Activated CD8-positive, alpha-beta memory T cell treated with anti-CD3 and anti-CD28 coated beads for 24 hours (primary cell): ENCODE measurements at places on chromosomes 3 and 15.
A peak's percentile ranks its signal among the peaks of the same experiment; 100 is the strongest.

GRCh38 chr3:119873646-119874045 is 91.7 kb downstream of the NR1I2 start:
- DNase-seq = no peak

- DNase-seq = no peak
Measured at GRCh38 chr15:39618063-39618823, 37.4 kb downstream of the THBS1 start.

DNA sequence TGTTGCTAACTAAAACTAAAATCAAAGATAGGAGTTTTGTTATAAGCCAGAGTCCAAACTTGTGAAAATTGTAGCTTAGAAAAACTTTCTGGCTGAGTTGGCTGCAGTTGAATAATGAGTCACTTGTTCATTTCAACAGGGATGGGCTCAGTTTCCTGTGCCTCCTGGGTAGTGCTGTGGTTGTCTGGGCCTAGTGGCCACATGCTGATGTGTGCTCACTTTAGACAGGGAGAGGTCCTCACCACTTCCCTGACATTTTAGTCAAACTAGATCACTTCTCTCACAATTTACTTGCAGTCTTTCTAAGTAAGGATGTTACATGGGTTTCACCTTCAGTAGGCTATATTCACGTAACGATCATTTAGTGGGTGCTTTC is 6.3 kb upstream of the UBE2Q2 start:
- no peak for DNase-seq

DNA sequence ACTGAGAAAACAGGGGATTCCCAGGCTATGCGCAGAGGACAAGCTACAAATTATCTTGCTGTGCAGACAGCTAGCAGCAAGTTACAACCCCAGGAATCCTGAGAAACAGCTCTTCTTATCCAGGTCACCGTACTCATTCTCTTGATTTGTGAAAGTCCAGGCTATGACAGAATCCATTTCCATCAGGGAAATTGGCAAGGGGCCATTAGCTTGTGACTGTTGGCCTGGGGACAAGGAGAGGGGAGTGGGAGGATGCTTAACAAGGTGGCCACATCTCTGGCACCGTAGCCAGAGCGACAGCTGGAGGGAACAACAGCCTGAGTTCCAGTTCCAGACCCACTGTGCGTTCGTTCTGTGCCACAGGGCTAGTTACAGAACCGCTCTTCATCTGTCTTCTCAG is 44.9 kb upstream of the PLXNA1 start:
- no peak for DNase-seq

DNA sequence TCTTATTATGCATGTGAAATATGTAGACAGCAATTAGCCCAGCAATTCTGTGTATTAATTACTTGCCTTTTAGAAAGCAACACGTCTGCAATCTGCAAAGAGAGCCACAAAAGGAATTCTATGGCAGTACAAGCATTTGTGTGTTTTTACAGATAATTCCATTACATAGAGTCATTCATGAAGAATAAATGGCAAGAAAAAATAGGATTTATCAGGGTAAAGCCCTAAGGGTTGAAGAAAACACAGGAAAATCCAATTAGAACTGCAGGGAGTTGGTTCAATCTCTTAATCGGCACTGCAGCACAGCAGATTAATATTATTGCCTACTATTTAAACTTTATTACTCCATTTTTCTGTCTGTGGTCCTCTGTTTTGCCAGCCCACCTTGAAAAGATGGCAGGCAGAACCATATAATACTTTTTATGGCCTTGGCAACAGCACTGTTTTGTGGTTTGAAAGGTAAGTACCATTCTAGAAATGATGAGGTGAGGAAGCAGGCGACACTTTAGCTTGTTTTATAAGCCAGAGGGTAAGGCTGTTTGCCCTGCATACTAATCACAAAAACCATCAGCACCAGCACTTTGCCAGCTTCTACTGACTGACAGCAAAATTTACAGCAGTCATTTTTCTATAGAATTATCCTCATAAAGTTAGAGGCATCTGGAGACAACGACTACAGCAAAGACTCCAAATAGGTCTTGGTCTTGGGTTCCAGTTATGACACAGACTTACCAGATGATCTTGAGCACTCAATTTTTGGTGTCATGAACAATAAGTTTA is 638.2 kb upstream of the NAALADL2 start:
- DNase-seq = no peak

- no peak for DNase-seq
Measured at GRCh38 chr3:157056035-157056434, 103.9 kb downstream of the CCNL1 start.

DNA sequence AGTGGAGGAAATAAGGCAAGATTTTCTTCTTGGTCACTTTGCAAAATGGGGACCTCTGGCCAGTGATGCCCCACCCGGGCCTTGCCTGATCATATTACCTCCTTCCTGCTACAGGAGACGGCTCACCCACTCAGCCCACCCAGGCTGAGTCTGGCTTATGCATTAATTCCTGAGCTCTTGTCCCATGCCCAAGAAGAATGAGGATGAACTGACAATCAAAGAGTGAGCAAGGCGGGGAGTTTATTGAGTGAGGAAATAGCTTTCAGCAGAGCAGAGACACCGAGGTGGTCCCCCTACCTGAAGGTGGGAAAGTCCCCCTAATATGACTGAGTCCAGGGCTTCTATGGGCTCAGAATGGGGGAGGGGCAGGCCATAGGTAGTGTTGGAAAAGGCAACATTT is 107.5 kb downstream of the EOMES start:
- no peak for DNase-seq

DNA sequence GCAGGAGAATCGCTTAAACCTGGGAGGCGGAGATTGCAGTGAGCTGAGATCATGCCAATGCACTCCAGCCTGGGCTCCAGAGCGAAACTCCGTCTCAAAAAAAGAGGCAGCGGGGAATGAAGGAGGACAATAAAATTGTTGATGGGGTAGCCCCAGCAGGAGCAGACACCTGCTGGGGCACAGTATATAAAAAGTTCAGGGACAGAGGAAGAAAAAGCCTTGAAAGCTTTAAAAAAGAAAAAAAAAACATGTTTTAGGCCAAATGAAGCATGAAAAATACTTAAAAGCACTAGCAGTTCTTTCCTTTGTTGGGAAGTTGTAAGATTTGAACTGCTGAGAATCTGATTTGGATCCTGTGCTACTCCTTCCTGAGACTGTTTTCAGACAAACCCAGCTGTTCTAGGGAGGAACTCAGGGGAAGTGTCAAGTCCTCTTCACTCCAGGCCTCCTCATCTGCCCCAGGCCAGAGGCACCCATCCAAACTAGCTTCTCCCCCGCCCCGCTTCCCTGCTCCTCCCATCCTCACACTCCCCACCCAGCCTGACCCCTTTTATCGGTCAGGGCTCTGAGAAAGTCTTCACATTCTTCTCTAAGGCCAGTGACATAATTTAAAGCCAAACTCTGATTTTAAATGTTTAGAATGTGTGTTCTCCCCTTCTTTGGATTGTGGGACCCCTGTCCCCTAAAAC is 4.9 kb downstream of the IL17RD start:
- DNase-seq = no peak

DNA sequence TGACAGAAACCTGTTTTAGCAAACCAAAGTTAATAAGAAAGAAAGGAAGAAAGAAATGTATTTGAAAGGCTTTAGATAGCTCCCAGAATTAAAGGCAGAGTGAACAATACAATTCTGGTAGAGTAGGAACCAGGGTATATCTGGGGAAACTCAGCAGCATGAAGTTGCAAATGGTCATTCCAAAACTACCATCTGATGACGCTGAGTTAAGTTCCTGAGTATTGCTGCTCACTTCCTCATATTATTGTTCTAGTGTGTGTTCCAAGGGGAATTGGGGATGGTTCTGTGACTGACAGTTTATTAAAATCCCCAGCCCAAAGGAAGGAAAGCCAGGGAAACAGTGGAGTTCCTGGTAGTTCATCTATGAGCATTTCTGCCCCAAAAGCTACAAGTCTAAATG is 88.3 kb upstream of the FRMD4B start:
- DNase-seq = no peak

DNA sequence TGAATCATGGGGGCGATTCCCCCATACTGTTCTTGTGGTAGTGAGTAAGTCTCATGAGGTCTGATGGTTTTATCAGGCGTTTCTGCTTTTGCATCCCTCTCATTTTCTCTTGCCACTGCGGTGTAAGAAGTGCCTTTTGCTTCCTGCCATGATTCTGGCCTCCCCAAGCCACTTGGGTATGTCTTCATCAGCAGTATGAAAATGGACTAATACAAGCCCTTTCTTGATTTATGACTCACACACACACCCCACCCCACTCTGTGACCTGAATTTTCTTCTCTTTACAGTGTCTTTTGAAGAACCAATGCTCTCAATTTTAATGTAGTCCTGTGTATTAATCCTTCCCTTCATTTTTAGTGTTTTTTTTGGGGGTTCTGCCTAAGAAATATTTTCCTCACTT is 244.8 kb downstream of the PLCL2 start:
- peak; percentile 15 for DNase-seq

GRCh38 chr3:10531031-10531430 is 25.6 kb upstream of the ATP2B2 start:
- DNase-seq = peak; percentile 11

DNA sequence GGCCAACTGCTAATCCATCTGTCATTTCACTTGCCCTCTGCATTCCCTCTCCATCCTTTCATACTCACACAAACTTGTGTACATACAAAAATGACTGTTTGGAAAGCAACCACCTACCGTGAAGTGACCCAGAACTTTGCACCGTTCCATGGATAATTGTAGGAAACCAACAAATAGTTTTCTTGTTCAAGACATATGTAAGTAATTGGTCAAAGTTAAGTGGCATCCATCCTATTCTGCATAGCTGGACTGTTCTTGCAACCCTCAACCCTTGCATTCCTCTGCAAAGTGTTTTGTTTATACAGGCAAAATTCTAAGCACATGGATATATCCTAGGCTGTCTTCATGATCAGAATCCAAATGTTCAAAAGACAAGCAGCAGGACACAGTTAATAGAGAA is 592.5 kb downstream of the MECOM start:
- no peak for DNase-seq

DNA sequence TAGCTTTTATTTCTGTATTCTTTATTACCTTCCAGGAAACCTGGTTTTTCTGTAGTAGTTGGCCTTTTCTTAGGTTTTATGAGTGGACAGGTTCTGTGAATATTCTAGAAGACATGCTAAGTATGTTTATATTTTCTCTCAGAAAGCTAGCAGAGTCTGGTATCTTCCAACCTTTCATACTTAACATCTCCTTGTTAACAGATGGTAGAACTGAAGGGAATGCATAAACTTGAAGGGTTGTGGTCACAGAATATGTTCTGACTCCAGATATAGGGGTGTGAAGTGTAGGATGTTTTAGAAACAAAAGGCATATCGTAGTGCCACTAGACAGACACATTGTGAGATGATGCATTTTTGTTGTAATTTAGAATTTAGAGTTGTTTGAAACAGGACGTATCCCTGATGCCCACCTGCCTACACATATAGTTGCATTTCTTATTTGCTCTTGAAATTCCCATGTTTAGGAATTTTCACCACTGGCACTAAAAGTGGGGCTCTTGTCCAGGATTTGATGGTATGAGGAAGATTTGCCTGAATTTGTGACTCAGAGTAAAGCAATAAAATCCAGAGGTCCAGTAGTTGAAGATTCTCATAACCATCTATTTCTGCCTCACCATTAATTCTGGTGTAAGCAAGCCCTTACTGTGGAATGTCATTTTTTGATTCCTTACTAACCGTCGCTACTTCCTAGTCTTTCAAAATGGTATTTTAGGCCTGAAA is 274.5 kb downstream of the FEZF2 start:
- DNase-seq = no peak

GRCh38 chr3:97821287-97821773 is 481 bp upstream of the CRYBG3 start:
- DNase-seq = no peak

- no peak for DNase-seq
Measured at GRCh38 chr3:99523431-99524127, 114.8 kb upstream of the COL8A1 start.

DNA sequence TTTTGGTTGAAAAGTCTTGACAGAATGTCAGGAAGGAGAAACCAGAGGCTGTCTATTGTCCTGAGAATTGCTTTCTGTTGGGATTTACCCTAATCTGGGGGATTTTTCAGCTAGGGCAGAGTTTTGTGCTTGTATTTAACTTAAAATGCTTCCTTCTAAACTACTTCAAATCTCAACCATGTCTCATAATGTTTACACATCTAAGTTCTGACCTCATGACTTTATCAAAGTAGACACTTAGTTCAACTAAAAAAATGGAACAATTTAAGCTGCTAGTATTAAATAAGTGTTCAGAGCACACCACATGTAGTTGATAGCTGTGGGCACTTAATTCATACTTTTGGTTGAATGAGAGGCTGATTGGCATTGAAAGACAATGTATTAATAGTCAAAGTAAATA is 28.2 kb downstream of the CLDN1 start:
- no peak for DNase-seq

DNA sequence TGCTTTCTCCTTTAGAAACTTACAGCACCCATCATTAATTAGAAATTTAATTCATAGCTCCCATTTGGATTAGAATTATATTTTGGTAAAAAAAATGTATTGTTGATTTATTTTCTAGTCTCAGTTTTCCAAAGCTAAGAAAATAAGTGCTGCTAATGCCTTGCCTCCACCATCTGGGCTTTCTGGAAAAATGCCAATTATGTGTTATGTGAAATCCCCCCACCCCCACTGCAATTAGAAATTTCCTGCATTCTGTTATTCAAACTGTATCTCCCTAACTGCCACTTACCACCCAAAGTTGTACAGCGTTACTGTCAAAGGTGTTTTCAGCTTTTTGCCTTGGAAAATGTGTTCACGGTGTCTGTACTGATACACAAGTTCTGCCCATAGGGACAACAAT is 617.2 kb upstream of the UBE2E2 start:
- DNase-seq = no peak

DNA sequence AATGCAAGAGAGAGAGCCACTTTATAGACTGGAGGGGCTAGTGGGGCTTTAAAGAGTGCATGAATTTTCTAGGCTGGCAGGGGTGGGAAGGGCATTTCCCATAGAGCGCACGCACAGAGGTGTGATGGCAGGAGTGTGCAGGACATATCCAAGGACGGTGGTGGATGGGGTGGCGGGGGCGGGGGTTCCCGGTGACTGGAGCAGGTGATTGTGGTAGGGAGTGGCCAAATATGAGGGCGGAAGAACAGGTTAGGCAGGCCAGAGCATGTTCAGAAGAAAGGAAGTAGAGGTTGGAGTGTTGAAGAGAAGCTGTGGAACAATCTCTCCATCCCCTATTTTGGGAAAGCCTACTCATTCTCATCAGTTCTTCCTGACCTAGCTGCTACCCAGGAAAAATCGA is 18.1 kb downstream of the FAM81A start:
- no peak for DNase-seq

DNA sequence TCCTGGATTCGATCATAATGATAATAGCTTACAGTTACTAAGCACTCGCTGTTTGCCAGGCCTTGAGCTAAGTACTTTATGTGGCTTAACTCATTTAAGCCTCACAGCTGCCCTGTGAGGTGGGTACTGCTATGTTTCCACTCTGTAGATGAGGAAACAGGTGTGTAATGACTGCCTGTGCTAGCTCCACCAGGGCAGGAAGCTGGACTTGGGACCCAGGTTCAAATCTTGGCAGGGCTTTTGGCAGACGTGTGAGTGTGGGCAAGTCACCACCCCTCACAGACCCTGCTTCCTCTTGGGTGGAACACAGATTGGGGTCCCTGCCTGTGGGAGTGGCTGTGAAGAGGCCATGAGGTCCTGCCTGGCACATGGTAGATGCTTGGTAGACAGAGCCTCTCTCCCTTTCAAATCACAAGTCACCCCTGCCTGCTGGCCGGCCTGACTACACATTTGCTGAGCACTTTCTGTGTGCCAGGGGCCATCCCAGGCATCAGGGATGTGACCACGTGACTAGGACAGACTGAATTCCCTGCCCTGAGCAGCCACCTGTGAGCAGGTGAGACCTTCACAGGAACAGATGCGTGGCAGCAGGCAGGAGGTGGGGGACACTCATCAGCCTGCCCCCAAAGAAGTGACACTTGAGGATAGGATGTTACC is 3.7 kb downstream of the EFCC1 start:
- DNase-seq = no peak
